ENCODE measurements at places on chromosomes 7 and 10.

- no peak for DNase-seq
Observed at GRCh38 chr7:117323851-117324711, 1.2 kb upstream of the WNT2 start.

DNA sequence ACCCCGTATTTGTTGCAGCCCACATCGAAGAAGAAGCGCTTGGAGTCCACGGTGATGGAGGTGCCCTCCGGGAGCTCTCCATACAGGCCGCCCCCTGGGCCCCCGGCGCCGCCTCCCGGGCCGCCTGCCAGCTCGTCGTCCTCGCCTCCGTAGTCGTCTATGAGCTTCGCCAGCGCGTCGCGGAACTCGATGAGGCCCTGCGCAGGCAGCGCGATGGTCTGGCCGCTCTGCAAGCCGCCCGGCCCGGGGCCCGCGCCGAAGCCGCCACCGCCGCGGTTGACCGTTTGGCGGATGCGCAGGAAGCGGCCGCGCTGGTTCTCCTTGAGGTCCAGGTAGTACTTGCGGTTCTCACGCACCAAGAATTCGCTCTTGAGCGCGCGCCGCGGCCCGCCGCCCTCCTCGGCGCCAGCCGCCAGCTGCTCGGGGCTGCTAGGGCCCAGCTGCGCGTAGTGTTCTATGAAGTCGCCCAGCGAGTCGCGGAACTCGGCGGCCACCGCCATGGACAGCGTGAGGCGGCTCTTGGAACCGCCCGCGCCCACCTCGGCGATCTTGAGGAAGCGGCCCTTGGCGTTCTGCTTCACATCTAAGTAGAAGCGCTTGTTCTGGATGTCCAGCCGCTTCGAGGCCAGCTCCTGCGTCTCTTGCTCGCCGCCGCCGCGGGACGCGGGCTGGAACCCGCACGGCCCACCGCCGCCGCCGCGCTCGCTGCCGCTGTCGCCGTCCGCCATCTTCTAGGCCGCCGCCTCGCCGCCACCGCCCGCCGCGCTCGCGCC, 523 bp downstream of the PURB start:
- DNase-seq: peak; percentile 70

DNA sequence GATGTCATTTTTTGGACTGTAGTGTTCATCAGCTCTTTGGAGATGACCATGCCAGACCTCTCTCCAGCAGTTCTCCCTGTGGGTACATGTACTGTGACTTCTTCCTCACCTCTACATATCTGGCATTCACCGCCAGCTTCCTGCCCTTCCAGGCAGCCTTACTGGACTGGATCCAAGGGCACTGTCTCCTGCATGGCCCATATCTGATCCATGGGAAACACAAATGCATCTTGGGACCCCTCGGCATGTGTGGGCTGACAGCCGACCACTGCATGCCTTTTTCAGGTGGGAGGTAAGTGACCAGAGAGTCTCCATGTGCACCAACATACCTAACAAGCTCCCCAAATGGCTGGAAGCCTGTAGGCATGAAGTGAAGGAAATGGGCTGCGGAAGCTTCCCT, 3.9 kb upstream of the BLVRA start:
- DNase-seq: no peak

DNA sequence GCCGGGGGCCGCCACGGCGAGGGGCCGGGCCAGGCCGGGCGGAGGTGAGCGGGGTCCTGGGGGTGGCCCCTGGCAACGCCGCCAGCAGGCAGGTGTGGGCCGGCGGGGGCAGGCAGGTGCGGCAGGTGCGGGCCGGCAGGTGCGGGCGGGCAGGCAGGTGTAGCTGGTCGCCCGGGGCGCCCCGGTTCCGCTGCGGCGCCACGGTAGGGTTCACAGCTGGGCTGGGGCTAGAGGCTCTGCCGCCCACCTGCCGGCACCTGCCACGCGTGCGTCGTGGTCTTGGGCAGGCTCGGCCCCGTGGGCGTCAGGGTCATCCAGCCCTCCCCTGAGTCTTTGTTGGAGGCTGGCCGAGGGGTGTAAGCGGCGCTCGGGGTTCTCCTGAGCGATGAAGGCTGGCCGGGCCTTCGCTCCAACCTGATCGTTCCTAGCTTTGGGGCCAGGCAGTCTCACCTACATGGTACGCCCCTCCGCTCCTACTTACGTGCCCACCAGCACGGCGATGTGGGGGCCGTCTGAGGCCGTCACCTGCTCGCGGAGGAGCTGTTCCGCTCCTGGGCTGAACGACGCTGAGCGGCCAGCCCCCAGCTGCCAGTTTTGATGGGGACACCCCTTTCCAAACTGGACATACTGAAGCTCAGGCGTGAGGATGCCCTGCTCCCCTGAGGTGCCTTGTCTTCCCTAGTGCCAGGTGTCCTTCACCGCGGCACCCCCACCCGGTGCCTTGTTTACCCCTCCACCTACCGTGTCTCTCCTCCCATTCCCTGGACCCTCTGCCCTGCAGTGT, 493 bp downstream of the ZMIZ2 start:
- DNase-seq: no peak

DNA sequence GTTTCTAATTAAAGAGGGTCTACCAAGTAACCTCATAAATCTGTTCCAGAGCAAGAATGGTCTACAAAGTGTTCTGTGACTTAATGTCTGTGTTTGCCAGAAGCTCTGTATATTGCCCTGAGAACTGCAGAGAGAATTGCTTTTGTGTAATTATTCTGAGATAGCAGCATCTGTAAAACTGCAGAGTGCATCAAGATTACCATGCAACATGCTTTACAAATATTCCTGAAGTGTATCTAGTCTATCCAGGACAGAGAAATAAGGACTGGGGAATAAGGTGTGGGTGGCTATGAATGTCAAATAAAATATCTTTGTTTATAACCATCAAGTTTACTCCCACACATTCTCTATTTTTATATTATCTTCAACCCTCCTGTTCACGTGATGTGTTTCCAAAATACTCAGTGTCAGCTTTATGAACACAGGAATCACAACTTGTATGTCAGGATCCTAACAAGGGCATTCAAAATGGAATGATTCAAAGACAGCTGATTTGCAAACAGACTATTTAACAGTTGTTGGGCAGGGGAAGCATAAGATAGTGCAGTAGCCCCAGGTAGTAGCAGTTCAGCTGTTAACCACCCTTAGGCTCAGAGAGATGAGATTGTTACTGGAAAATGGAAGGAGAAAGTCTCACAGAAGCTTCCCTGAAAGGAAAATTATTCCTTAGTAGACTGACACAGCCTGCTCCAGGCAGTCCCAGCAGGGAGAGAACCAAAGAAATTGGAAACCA, 15.3 kb upstream of the LIPA start:
- DNase-seq: no peak

Measured in K562 (cell line).